Mesothelial cell of epicardium (in vitro differentiated cells): ENCODE measurements at places on chromosomes 2 and 18.

DNA sequence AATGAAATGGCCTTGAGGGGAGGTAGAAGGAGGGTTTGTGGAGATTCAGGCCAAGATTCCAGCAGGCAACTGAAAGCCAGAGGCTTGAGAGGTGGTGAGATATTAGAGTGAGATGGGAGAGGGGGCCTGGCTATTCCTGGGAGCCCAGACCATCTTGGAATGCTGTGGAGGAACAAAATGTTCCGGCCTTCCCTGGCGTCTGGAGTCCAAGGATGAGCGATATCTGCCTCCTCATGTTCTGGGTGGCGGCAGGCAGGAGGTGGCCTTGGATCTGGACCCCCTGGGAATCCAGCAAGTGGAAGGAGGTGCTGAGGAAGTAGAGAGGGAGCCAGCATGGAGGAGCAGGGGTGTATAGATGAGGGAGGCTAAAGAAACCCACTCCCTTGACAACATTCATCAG is 335.9 kb downstream of the CYP26B1 start:
- DNase-seq = no peak

DNA sequence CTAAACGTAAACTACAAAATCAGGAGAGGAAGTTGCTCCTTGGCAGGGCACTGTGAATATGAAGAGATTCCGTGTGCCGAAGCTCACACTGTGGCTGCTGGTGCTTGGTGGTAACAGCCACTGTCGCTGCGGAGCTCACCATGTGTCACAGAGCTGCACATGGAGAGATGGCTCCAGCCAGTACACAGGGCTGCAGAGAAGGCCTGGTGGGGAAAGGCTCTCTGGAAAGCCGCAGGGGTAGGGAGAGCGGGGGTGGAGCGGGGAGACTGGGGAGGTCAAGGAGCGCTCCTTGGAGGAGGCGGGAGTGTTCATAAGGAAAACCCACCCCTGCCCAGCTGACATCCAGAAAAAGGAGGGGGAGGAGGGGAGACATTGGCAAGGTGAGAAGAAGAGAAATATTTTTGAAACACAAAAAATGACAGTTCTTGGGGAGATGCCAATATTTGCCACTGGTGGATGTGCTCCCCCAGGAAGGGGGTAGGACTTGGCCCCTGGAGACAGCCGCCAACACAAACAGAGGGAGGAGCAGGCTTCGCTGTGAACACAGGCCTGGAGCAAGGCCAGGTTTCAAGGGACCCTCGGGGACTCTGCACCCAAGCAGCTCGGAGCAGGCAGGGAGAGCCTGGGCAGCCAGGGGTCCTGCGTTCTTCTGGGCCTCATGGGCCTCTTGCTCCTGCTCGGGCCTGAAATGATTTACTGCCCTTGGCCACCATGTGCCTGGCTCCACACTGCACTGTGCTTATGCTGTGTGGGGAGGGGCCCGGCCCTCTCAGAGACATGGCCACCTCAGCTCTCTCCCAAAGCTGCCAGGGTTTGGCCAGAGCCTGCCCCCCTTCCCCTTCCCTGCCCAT is 102.6 kb upstream of the GLI2 start:
- peak; percentile 49 for DNase-seq

GRCh38 chr2:73746015-73746876 is 9.1 kb upstream of the TPRKB start:
- DNase-seq = no peak

- DNase-seq = no peak
Measured at GRCh38 chr2:11467129-11467649, 1.2 kb upstream of the E2F6 start.

DNA sequence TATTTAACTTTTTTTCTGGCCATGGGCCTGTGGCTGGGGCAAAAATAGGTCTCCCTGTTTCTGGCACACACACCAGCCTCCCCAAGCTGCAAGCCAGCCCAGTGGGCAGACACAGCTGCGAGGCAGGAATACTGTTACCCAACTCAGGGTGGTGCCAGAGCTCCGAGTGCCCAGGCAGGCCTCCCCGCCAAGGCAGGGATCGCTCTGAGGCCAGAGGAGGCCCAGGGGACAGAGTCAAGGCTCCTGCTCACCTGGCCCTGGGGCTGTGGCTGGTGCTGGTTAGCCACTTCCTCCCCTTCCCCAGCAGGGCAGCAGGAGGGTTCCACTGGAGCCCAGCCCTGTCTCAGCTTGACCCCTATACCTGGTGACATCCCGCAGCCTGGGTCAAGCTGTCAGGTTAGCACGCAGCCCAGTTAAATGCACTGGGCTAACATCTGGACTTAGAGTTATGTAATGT is 67.1 kb upstream of the EPAS1 start:
- DNase-seq = no peak

DNA sequence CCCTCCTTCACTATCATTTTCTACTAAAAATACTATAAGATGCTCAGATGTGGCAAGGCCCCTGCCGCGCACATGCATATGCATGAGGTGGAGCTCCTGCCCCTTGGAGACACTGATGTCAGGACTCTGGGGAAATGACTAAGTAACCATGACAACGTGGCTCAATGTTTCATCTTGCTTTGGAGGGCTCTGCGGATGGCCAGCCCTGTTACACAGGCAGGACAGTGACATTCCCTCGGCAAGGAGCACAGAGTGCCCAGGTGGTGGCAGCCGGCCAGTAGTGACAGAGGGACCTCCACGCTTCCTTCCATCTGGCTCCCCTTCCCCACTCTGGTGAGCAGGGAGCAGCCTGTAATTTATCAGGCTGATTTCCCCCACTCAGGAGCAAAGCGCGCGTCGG is 364.1 kb downstream of the SS18 start:
- DNase-seq = no peak
